Erythroblast (primary cell): ENCODE measurements at places on chromosomes 4 and X.

GRCh38 chr4:148926276-148927260, 484.4 kb upstream of the NR3C2 start:
- DNase-seq, result no peak

GRCh38 chr4:158202481-158202880, 7.8 kb upstream of the TMEM144 start:
- DNase-seq, result no peak

- no peak for DNase-seq
These were observed 99.5 kb upstream of the USP38 start for GRCh38 chr4:143085224-143085623.

- DNase-seq, result no peak
These were observed 58.3 kb upstream of the DOCK11 start for GRCh38 chrX:118437283-118437682.

DNA sequence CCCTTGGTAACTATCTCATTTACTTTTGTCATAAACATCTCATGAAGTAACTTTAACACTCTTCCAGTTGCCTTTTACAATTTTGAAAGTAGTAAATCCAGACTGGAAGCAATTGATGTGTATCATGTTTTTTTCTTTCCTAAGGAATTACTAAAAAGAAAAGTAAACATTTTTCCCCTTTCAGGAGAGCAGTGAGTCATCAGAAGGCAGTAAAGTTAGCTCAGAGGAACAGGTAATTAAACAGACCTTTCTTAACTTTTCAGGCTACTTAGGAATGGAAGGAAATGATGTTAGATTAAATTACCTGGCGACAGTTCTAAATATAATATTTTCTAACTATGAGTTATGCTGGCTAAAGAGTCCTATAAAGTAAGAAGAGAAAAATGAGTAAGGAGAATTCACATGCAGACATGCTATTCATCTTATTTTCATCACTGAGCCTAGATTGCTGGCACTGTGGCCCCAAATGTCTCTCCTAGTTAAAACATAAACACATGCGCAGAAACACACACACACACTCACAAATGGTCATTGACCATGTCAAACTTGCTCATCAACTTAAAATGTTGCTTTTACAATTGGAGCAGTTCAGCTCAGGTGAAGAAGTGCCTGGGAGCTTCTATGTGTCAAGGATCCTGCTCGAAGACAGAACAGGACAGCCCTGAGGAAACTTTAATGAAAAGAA, 9.3 kb downstream of the DMP1 start:
- no peak for DNase-seq

- no peak for DNase-seq
These were observed 395.0 kb downstream of the PCDH10 start for GRCh38 chr4:133544097-133544496.

- no peak for DNase-seq
These were observed 299.7 kb downstream of the LDB2 start for GRCh38 chr4:16598597-16599206.

- DNase-seq, result no peak
These were observed 69.2 kb downstream of the UCHL1 start for GRCh38 chr4:41325901-41326300.

- DNase-seq, result no peak
These were observed 36.6 kb downstream of the TRMT44 start for GRCh38 chr4:8477095-8477635.

DNA sequence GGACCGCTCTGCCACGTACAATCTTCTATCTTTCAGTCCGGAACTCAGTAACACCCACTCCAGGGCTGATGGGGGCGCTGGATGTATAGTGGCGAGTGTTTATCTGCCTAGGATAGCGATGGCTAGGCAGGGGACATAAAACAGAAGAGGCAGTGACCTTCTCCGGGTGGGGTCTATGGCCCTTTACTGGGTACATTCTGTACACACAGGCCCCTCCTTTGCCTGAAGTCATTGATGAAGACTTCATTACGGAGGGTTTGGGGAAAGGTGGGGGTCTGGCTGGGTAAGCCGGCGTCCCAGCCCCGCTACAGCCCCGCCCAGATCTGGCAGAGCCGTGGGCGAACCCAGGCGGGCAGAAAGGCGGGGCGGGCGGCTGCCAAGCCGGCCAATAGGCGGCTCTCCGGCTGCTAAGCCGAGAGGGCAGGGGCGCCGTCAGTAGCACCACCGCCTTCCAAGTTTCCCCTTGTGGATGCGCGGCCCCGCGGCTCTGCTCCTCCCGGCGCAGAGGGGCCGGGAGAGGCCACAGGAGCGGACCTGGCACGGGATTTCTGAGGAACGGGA, at the start of gene CHST7:
CHST7 (plus strand) TSS at position 435 of the 561 bp plus-strand sequence. CDS start 167 bp downstream, outside the sequence.
- DNase-seq, result peak; percentile 33

DNA sequence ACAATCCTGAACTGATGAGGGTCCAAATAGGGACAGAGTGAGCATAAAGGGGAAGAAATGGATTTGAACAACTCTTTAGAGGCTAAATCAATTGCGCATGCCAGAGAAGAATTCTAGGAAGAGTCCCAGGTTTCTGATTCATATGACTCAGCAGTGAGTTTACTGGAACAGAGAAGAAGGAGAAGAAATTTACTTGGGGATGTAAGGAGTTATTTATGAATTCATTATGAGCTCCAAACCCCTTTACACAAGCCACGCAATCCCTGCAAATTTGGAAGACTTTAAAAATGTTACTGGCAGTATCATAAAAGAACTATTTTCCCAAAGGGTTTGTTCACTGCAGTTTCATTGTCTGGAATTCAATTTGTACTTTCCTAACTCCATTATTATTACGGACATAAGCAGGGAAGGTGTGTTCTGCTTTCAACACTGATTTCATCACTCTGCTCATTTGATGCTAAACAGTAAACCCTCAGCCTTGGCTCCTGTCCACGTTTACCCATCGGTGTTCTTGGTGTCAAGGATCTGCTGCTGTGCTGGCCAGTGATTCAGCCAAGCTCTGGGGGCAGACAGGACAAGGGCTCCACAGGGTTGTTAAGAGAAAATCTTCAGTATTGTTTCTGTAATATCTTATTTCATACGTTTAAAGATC, 273.7 kb downstream of the HNRNPD start:
- no peak for DNase-seq

DNA sequence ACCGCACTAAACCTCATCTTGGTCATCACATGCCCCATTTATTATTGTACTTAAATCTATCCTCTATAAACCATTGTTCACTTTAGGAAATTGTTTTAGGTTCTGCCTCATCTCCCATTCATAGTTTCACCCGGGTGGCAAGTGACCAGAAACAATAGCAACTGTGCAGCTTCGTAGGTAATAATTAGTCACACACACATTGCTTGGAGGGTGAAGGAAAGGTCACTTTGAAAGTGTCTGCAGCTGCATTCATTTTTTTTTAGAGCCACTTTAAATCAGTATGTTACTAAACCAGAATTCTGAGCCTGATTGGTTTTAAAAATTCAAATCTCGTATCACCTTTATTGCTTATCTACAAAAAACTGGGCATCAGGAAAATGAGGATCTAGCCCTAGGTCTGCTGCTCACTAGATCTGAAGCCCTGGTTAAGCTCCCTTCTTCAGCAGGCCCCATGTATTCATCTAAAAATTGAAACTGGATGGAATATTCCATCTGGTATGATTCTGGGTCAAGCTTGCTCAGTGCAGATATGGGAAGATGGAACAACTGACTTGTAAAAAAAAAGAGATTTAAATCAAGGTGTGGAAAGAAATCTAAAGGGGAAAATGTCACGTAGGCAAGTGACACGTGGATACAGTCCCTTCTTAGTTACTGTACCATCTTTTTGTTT, 62.4 kb downstream of the LIMCH1 start:
- DNase-seq, result no peak

GRCh38 chr4:87838890-87839591, 6.3 kb downstream of the MEPE start:
- DNase-seq, result peak; percentile 10

GRCh38 chr4:186628058-186628711, 72.8 kb upstream of the MTNR1A start:
- no peak for DNase-seq

GRCh38 chr4:171718069-171718468, 95.1 kb upstream of the GALNTL6 start:
- DNase-seq, result no peak

- no peak for DNase-seq
These were observed 879.6 kb upstream of the PCDH10 start for GRCh38 chr4:132269303-132269990.

GRCh38 chrX:130714135-130714534, 188.9 kb downstream of the ENOX2 start:
- no peak for DNase-seq

- DNase-seq, result no peak
These were observed 66.6 kb downstream of the ING2 start for GRCh38 chr4:183571350-183571941.

DNA sequence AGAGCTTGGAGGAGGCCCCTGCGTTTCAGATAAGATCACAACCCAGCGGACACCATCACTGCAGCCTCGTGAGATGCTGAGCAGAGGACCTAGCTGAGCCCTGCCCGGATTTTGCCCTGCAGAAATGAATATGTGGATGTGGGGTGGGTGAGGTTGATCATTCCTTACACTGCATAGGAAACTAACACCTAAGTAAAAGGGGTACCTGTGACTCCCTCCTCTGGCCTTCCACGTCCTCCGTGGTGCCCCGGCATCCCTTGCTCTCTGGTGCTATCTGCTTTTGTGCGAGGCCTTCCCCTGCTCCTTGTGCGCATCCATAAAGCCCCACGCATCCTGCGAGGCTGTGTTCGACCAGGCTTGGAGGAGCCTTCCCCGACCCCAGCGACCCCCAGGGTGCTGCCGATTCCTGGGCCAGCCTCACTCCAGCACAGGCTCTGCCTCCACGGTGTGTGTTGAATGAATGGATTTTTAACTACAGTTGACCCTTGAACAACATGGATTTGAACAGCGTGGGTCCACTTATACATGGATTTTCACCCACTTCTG, 25.6 kb upstream of the GPR78 start:
- DNase-seq, result no peak

- DNase-seq, result no peak
These were observed 111.3 kb upstream of the ATP8A1 start for GRCh38 chr4:42768125-42768748.

- no peak for DNase-seq
These were observed 32.4 kb downstream of the SPANXN4 start for GRCh38 chrX:143058120-143058519.

- no peak for DNase-seq
These were observed 1.7 kb downstream of the SLC9B2 start for GRCh38 chr4:103074744-103075434.

DNA sequence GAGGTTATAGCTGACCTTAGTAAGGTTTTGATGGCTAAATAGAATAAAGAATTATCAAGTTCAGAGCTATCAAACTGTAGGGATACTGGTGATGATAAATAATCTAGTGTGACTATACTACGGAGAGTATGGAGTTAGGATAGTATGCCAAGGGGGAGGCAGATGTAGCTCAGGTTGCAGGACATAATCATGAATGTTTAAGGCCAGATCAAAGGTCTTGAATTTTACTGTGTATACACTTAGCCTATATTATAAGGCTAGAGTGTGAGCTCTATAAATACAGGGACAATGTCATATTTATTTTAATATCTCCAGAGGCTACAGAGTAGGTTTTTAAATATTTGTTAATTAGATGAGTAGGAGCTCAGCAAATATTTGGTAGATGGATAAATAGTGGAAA, 131.1 kb upstream of the STIM2 start:
- DNase-seq, result no peak

- no peak for DNase-seq
These were observed 153.9 kb downstream of the ATG4A start for GRCh38 chrX:108245462-108245861.

DNA sequence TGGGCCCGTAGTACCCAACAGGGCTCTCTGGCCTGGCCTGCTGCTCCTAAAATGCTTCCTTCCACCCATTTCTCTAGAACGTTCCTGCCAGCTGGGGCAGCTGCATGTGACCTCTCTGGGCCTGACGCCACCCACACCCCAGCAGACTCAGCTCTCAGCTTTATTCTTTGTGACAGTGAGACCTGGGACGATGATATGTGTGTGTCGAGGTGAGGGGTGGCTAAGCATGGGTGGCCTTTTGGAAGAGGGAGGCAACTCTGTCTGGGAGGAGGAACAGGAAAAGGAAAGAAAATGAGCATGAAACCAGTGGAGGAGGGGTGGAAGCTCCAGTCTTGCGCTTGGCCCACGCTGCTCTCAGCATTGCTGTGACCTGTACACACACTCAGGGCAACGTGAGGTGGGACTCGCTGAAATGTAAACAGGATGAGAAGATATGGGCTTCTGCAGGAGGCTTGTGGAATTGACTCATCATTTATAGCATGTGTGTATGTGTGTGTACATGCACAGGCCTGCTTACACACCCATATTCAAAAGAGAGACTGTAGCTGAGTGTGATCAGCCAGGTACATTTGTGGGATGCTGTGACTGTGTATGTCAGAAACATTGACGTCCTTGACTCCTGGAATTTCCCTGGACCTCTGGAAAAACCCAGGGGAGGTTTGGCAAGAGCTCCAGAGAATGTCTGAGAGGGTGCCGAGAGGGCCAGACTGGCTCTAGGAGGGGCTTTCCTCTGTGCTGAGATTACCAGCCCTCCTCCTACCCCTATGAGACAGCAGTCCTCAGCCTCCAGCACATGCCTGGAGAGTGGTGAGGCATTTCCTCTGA, 137.9 kb downstream of the PJA1 start:
- DNase-seq, result no peak

GRCh38 chrX:97843200-97843811, 959.6 kb downstream of the RPA4 start:
- DNase-seq, result no peak

DNA sequence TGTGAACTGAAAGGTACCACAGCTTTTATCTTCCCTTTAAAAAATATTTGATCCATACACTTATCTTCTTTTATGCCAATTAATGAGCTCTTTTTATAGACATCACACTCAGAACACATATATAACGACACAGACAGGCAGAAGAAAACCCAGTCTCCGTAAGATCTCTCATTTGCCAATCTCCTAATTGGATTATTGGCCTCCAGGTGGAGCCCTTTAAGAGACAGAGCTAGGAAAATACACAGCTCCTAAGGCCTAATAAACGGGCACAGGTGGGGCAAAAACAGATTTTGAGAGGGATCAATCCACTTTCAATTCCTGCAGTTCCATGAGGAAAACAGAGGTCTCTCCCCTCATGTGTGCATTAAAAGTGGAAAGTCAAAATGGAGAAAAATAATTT, 1495.4 kb downstream of the RPA4 start:
- no peak for DNase-seq

DNA sequence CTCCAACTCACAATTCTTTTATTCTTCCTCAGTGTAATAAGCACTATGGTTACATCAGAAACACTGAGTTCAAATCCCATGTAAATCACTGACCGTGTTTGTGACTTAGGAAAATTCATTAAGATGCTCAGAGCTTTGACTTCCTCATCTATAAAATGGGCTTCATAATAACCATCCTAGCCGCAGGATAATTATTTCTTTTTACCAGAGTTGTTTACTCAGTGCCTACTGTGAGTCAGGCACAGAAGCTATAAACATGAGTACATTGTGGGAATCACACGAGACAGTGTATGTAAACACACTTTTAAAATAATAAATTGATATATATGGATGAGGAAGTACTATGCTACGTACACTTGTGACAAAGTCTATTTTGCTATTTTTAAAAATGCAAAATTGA, 296.3 kb upstream of the TENM3 start:
- DNase-seq, result no peak

GRCh38 chr4:73221734-73222133, 36.9 kb downstream of the ANKRD17 start:
- DNase-seq, result peak; percentile 24

- DNase-seq, result no peak
These were observed 38.5 kb upstream of the HERC5 start for GRCh38 chr4:88418411-88418810.

GRCh38 chrX:28590396-28590795, 3.1 kb downstream of the IL1RAPL1 start:
- DNase-seq, result no peak
